ENCODE measurements at places on chromosomes 3 and 15.
A peak's percentile ranks its signal among the peaks of the same experiment; 100 is the strongest.

DNA sequence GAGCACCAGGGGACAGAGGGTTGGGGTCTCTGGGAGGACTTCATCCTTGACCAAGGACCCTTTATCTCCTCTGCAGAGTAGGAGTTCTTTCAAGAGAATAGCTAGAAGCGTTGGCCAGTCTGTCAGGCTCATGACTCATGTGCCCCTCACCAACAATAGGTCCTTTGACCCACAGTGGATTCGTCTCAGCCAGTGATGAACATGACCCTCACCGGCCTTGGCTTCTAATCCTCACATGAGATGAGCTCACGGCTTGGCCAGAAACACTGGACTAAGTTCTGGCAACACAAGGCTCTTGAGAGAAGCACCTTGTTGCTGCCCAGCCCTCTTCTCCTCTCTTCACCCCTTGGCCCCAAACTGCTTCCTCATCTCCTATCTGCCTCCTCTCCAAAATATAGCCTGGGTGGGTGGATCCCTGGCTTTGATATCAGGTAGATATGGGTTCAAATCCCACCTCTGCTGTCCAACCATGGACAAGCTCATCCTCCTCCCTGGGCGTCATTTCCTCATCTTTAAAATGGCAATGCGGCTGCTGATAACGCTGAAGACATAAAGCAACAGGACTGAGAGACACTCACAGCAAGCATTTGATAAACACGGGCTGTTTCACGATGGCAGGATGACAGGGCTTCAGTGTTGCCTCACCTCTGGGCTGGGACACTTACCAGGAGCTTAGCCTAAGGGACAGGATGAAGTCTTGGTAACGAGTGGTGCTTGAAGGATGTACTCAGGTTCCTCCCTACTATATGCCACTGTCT lies 446.7 kb upstream of the PROK2 start:
- DNase-seq, result peak; percentile 91

DNA sequence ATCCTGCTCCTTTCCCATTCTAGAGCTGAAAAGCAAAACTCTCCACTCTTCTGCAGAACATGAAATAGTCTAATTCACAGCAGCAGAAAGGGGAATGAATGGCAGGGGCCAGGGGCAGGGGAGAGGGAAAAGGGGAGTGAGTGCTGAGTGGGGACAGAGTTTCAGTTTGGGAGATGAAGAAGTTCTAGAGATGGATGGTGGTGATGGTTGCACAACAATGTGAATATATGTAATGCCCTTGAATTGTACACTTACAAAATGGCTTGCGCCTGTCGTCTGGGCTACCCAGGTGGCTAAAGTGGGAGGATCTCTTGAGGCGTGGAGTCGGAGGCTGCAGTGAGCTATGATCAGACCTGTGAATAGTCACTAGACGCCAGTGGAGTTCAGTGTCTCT lies 78.5 kb upstream of the MEF2A start:
- DNase-seq, result no peak

- peak; percentile 37 for DNase-seq
Measured at GRCh38 chr3:160885791-160886286, 129.8 kb downstream of the PPM1L start.

GRCh38 chr15:60591496-60592370 lies 112.8 kb upstream of the ICE2 start:
- DNase-seq, result no peak

DNA sequence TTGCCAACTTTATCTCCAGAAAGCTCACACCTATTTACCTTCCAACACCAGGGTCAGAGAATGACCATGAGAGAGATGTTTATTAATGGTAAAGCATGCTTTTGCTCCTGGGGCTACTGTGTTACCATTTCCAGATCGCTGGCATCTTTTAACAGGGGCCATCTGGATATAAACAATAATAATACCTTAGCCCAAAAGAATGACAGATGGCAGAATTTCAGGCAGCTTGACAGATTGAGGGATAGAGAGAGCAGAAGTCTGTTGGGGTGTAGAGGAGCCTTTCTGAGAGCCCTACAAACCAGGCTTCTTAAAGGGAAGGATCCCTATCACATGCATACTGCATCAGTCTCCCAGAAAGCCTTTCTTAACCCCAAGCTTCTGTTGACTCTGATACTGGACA lies 17.7 kb downstream of the RBP1 start:
- DNase-seq, result no peak
